CD4-positive, alpha-beta T cell treated with Interleukin-15 for 1 hour (primary cell): ENCODE measurements at places on chromosomes 4 and X.

- no peak for DNase-seq
Observed at GRCh38 chr4:912548-913279, 19.4 kb downstream of the GAK start.

- no peak for DNase-seq
Observed at GRCh38 chrX:30212172-30212571, 3.2 kb upstream of the MAGEB2 start.

DNA sequence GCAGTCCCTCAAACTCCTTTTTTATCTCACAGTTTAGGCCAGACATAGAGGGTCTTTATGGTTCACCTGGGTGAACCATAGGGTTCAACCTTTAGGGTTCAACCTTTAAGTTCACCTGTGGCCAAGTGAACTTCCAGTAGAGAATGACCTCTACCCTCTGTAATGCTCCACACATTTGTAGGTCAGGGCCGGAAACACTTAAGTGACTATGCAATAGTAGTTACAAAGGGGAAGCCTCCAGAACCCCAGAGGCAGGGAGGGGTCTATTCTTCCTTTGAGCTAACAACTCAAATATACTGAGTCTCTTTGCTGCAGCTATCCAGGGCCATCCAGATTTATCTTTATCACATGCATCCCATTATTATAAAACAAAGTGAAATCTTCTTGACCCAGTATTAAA, 100.0 kb downstream of the LARP1B start:
- DNase-seq, result no peak

- no peak for DNase-seq
Observed at GRCh38 chr4:46484881-46485280, 95.0 kb upstream of the GABRA2 start.
